ENCODE measurements at places on chromosomes 4 and X.

DNA sequence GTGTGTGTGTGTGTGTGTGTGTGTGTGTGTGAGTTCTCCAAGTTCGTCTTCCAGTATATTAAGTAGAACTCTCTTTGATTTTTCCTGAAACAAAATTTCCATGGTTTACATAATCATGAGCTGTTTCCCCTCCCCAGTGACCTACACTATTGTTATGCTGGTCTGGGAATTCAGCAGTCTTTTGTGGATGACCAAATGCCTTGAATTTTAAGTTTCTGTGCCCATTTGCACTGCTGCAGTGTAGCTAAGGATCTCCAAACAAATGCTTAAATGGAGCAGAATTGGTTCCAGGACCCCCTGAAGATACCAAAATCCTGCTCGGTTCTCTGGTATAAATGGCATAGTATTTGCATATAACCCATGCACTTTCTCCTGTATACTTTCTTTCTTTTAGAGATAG lies 77.2 kb upstream of the SLC34A2 start:
- DNase-seq, result no peak

- no peak for DNase-seq
These were observed 2.0 kb upstream of the METAP1 start for GRCh38 chr4:98993419-98994071.

- DNase-seq, result no peak
These were observed 722 bp upstream of the EFHC2 start for GRCh38 chrX:44344194-44344593.

DNA sequence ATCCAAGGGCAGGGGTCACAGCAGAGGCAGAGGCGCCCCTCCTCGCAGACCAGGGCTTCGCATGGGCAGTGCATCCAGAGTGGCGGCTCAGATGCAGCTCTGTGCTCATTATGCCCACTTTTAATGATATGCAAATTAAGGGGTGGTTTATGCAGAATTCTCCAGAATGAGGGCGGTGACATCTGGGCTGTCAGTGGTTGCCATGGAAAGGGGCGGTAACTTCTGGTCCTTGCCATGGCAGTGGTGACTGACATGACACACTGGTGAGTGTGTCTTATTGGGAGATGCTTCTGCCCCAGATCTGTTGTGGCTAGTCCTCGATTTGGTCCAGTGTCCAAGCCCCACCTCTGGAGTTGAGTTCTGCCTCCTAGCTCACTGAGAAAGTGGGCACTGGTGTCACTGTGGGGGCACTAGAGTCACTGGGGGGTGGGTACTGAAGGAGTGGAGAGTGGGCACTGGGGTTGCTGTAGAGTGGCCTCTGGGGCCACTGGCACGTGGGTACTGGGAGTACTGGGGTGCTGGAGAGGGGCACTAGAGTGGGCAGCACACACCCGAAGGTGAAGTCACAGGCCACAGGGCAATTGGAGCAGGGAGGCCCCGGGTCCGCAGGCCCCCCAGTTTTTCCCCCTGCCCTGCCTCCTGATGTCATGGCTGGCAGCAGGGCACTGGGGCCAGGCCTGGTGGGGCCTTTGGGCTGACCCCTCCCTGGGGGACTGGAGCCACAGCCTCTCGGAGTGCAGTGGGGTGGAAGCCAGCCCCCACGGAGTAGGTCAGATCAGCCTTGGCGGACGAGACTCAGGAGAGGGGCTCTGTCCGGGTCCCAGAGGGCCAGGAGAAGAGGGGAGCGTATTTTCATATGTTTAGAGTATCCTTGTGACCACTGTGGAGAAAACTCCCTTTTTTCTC lies 98.6 kb upstream of the NKX1-1 start:
- DNase-seq, result no peak

- no peak for DNase-seq
These were observed 24.7 kb downstream of the APBB2 start for GRCh38 chr4:41189666-41190065.

Data from suppressor macrophage treated with lipopolysaccharide for 4 hours (primary cell).